ENCODE measurements at places on chromosomes 5 and 9.
A peak's percentile ranks its signal among the peaks of the same experiment; 100 is the strongest.

- no peaks in the 10 kb centered on the region for H3K4me1 ChIP-seq
- no peak overlapping the region for H3K4me3 ChIP-seq
- H3K27ac ChIP-seq: no peak overlapping the region
- no peak for DNase-seq
- no peaks in the 10 kb centered on the region for H3K27me3 ChIP-seq
These were observed 95.5 kb upstream of the CACNA1B start for GRCh38 chr9:137781906-137782585.

GRCh38 chr5:50854082-50854481, 187.6 kb downstream of the PARP8 start:
- H3K4me3 ChIP-seq: no peak overlapping the region
- no peaks in the 10 kb centered on the region for H3K27me3 ChIP-seq
- H3K4me1 ChIP-seq: no peaks in the 10 kb centered on the region
- H3K36me3 ChIP-seq: no peaks in the 10 kb centered on the region

- no peak overlapping the region for H3K4me3 ChIP-seq
- H3K27ac ChIP-seq: peak overlapping the region; percentile 33
These were observed 14.6 kb downstream of the CPEB4 start for GRCh38 chr5:173902743-173903142.

DNA sequence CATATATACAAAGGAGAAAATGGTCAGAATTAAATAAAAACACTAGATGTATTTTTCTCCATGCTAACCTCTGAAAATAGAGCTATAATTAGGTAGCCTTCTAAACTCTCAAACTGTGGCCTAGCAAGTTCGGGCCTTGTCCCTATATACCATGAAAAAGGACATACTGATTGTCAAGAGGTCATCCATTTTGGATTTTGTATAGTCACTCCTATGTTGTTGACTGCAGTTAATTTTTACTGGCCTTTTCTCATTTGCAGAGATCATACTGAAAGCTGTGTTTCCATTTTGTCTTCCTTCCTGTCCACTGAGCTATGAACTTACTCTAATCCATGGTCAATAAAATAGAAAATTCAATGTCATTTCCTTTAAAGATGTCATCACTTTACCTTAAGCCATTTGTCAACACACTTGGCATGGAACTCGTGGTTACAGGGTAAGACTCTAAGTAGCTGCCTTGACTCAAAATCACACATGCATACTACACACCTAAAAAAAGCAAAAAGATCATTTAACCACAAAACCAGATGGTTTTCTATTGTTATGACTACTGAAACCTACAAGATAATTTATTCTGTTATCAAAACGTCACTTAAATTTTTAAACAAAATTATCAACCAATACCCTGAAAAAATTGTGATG, 58.0 kb downstream of the RNF38 start:
- no peaks in the 10 kb centered on the region for H3K27me3 ChIP-seq
- no peak overlapping the region for H3K27ac ChIP-seq
- no peak for DNase-seq
- H3K36me3 ChIP-seq: peaks cover 34% of the 10 kb centered on the region
- no peaks in the 10 kb centered on the region for H3K4me1 ChIP-seq
- H3K4me3 ChIP-seq: no peak overlapping the region

DNA sequence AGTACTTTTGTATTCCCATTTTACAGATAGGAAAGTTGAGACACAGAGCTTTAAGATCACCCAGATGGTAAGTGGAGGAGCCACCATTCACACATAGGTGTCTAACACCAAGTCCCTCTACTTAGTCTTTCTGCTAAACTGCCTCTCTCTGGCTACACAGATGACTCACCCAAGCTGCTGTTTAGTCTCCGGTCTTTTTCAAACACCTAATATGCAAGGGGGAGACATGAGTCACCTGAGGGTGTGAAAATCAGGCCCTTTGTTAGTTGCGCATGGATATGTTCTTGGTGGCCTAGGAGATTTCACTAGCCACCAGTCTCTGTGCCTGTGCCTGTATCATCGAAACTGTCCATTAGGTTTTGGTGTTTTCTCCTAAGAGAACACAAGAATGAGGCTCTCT, 117.8 kb downstream of the MAST4 start:
- H3K27me3 ChIP-seq: no peaks in the 10 kb centered on the region
- H3K4me3 ChIP-seq: no peak overlapping the region
- no peak for DNase-seq
- H3K36me3 ChIP-seq: no peaks in the 10 kb centered on the region
- no peak overlapping the region for H3K27ac ChIP-seq

GRCh38 chr5:2303431-2304100, 420.8 kb upstream of the IRX4 start:
- no peak overlapping the region for H3K27ac ChIP-seq
- H3K27me3 ChIP-seq: no peaks in the 10 kb centered on the region
- DNase-seq: no peak

All from thoracic aorta (tissue), 2 donors.